ENCODE measurements at places on chromosomes 7 and 10. TPM values are rescaled to one million over a fixed set of nuclear protein-coding genes. Genes with fewer than 3 reads are reported as not detected.

The NODAL gene
- not detected for total RNA-seq

The GPR15LG gene
- not detected for total RNA-seq

The VIPR2 gene
- not detected for total RNA-seq

The ANKRD16 gene
- total RNA-seq: 4.3 TPM

DNA sequence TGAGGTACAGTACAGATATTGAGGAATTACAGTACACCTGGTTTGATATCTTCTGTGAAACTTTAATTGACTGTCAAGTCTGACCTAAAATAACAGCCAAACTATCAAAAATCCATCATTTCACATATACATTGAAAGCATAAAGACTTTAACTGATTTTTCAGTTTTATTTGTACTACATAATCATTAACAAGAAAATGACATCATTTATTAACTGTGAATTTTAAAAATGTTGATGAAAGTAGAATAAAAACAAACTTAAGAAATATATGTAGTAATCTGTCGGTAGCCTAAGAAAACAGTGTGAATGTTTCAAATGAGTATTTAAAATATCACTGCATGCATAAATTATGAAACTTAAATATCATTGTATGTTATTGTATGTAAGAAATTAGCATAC is 836.7 kb upstream of the GHITM start:
- no peak overlapping the region for H3K27ac ChIP-seq
- no peaks in the 10 kb centered on the region for H3K4me1 ChIP-seq
- no peak for DNase-seq
- H3K27me3 ChIP-seq: no peaks in the 10 kb centered on the region
- H3K36me3 ChIP-seq: no peaks in the 10 kb centered on the region
- H3K4me3 ChIP-seq: no peak overlapping the region

GRCh38 chr7:129948877-129949291 is 3.9 kb downstream of the UBE2H start:
- peak overlapping the region; percentile 96 for H3K27ac ChIP-seq
- peaks cover 39% of the 10 kb centered on the region for H3K4me1 ChIP-seq
- DNase-seq: peak; percentile 95
- no peaks in the 10 kb centered on the region for H3K36me3 ChIP-seq
- no peaks in the 10 kb centered on the region for H3K27me3 ChIP-seq

DNA sequence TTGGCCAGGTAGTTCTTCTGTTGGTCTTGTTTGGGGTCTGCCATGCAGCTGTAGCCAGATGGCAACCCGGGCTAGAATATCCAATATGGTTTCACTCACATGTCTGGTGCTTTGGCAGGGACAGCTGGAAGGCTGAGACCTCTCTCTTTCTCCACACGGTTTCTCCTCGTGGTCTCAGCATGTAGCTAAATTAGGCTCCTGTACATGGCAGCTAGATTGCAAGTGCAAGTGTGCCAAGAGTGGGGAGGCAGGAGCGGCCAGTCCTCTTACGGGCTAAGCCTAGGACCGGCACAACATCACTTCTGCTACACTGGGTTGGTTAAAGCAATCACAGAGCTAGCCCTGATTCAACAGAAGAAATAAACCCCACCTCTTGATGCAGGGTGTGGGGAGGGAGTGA is 9.3 kb upstream of the PDE1C start:
- H3K27me3 ChIP-seq: no peaks in the 10 kb centered on the region
- DNase-seq: no peak
- no peak overlapping the region for H3K27ac ChIP-seq
- no peaks in the 10 kb centered on the region for H3K36me3 ChIP-seq
- no peaks in the 10 kb centered on the region for H3K4me1 ChIP-seq
- no peak overlapping the region for H3K4me3 ChIP-seq

DNA sequence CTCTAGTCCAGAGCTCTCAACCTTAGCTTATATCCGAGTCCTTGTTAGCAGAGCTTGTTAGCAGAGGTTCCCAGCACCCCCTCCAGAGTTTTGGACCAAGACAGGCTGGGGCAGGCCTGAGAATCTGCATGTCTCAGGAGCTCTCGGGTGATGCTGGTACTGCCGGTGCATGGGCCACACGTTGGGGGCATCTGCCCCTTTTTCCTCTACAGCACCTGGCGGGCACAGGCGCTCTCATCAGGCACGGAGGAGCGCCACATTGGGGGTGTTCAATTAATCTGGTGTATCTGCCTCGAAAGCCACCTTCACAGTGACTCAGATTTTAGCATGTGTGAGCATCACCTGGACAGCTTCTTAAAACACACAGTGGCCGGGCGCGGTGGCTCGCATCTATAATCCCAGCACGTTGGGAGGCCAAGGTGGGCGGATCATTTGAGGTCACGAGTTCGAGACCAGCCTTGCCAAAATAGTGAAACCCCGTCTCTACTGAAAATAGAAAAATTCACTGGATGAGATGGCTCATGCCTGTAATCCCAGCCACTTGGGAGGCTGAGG is 117.7 kb downstream of the ELFN1 start:
- no peak overlapping the region for H3K4me3 ChIP-seq
- H3K36me3 ChIP-seq: no peaks in the 10 kb centered on the region
- no peaks in the 10 kb centered on the region for H3K27me3 ChIP-seq
- no peak overlapping the region for H3K27ac ChIP-seq
- no peak for DNase-seq
- H3K4me1 ChIP-seq: no peaks in the 10 kb centered on the region

GRCh38 chr7:142608630-142609428 is 140.4 kb upstream of the PRSS1 start:
- no peak for DNase-seq
- H3K27ac ChIP-seq: no peak overlapping the region
- peaks cover 3% of the 10 kb centered on the region for H3K4me1 ChIP-seq
- H3K27me3 ChIP-seq: no peaks in the 10 kb centered on the region

DNA sequence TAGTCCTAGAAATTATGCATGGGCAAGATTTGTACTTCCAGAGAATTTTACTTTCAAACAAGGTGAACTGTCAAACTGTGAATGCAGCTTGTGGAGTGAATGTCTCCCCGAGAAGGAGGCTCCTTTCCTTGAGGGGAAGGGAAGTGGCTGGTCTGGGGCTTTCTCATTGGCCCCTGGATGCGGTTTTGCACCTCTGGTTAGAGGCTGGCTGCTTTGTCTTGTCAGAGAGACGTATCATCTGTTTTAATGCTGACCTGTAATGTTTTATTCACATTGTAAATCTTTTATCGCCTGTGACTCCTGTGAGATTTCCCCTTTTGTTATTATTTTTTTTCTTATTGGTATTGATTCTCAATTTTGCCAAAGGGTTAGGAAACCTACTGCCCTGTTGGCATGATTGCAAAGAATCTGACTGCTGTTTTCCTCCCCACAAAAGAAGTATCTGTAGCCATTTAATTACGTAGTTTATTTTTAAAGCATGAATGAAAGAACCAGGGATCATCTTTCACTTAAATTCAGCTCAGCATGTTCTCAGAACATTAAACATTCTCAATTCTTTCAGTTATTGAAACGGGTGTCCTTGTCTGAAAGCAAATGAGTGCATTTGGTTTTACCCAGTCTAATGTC is 238.3 kb upstream of the NFE2L3 start:
- H3K36me3 ChIP-seq: no peaks in the 10 kb centered on the region
- H3K27me3 ChIP-seq: no peaks in the 10 kb centered on the region
- no peak overlapping the region for H3K4me3 ChIP-seq
- no peaks in the 10 kb centered on the region for H3K4me1 ChIP-seq

DNA sequence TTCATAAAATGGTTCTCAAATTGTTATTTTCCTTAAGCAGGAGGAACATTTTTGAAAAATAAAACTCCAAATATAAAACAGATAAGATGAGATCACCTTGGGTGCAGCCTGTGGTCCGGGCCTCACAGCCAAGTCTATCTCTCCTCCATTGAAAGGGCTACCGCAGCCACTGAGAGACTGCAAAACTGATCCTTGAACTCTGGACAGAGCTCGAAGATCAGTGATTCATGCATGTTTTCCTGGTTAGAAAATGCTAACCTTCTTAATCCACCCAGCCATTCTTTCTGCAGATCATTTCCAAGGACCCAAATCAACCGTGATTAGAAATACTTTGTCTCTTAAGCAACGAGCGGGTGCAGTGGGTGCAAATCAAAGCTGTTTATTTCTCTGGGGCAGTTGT is 378.8 kb downstream of the PLXDC2 start:
- no peak overlapping the region for H3K27ac ChIP-seq
- no peak for DNase-seq
- H3K27me3 ChIP-seq: no peaks in the 10 kb centered on the region
- no peaks in the 10 kb centered on the region for H3K36me3 ChIP-seq
- no peaks in the 10 kb centered on the region for H3K4me1 ChIP-seq
- no peak overlapping the region for H3K4me3 ChIP-seq

DNA sequence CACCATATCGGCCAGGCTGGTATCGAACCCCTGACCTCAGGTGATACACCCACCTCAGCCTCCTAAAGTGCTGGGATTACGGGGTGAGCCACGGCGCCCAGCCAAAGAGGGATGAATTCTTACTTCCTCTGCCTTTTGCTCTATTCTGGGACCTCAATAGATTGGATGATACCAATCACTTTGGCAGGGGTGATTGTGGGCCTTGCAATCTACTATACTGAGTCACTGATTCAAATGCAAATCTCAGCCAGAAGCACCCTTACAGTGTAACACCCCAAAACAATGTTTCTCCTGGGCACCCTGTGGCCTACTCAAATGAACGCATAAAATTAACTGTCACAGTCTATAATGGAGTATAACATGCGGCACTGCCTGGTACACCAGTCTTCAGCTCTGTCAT is 596.7 kb upstream of the LRRTM3 start:
- no peaks in the 10 kb centered on the region for H3K27me3 ChIP-seq
- no peaks in the 10 kb centered on the region for H3K4me1 ChIP-seq
- H3K27ac ChIP-seq: no peak overlapping the region
- no peak for DNase-seq
- H3K4me3 ChIP-seq: no peak overlapping the region

- no peak overlapping the region for H3K4me3 ChIP-seq
- H3K27me3 ChIP-seq: no peaks in the 10 kb centered on the region
- H3K36me3 ChIP-seq: no peaks in the 10 kb centered on the region
- H3K27ac ChIP-seq: no peak overlapping the region
- no peaks in the 10 kb centered on the region for H3K4me1 ChIP-seq
Measured at GRCh38 chr10:125449571-125449970, 233.4 kb downstream of the TEX36 start.

DNA sequence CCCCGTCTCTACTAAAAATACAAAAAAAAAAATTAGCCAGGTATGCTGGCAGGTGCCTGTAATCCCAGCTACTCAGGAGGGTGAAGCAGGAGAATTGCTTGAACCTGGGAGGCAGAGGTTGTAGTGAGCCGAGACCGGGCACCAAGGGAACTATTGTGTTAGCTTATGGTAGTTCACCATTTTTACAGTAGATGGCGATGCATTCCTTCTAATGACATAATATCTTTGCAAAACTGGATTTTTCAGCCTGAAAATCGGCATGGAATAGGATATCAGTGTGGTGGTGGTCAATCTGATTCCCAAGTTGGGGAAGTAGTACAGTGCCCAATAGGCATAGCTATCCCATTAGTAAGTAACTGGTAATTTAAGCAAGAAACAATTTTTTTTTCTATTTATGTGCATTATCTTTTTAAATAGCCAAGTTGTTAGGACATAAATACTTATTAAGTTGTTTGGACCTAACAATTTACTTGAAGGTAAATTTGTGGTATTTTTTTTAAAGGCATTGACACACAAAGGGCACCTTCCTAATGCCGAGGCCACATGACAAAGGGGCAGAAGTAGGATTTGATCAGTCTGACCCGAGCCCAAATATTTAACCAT is 17.6 kb upstream of the IMPDH1 start:
- peak; percentile 24 for DNase-seq
- no peaks in the 10 kb centered on the region for H3K27me3 ChIP-seq
- H3K4me1 ChIP-seq: no peaks in the 10 kb centered on the region
- H3K4me3 ChIP-seq: no peak overlapping the region
- H3K36me3 ChIP-seq: no peaks in the 10 kb centered on the region
- H3K27ac ChIP-seq: no peak overlapping the region

Measured in upper lobe of left lung (tissue), 6 donors.